ENCODE measurements at places on chromosomes 7 and 10.

DNA sequence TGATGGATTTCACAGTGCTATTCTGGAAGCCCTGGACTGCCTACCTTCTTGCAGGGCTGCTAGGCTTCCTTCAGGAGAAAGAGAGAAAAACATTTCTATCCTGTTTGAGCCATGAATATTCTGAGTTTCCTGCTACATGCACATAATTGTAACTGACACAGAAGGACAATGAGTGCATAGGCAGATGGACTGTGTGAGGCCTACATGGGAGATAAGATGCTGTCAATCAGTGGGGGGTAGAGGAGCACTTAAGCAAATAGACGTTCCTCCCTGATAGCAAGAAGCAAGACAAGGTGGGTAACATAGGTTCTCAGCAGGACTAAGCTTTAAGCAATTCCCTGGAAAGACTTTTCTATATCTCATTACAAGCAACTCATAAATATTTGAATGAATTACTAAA is 11.6 kb downstream of the ALDH18A1 start:
- no peak for DNase-seq

- no peak for DNase-seq
Measured at GRCh38 chr7:91126762-91127161, 137.5 kb upstream of the FZD1 start.

DNA sequence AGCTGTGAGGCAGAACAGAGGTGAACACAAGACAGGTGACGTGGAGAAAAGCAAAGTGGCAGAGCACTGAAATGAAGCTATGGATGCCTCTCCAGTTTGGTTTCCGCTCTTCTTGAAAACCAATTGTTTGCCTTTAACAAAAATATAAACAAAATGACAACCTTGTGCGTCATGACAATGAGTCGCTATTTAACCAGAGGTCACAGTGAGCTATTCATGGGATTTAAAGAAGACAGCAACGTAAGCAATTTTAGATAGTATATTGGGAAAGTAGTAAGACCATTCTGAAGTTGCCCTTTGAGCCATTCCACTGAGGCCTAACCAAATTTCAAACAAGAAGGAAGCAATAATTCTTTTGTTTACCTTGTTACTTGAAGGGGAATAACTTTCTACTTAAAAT is 15.2 kb upstream of the LRRTM3 start:
- no peak for DNase-seq

DNA sequence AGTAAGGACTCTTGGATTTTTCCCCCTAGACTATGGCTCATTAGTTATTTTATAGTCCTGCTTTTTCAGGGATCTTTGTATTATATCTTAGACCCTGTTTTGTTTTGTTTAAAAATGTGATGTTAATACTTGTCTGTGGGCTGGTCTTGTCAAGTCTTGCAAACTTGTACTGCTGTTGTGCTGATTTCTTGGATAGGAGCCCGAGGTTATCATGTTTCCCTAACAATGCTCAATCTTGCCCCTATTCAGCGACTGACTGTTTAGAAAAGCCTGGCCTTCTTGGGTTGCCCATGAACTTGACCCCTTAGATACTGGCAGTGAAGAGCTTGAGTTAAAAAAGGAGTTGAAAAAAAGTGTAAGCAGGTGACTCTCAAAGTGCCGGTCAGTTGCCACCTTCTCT is 115.7 kb downstream of the KIAA1217 start:
- DNase-seq = no peak

GRCh38 chr10:110226926-110227641 is 19.7 kb downstream of the MXI1 start:
- no peak for DNase-seq

- DNase-seq = no peak
Measured at GRCh38 chr7:94336009-94336408, 58.7 kb upstream of the COL1A2 start.

DNA sequence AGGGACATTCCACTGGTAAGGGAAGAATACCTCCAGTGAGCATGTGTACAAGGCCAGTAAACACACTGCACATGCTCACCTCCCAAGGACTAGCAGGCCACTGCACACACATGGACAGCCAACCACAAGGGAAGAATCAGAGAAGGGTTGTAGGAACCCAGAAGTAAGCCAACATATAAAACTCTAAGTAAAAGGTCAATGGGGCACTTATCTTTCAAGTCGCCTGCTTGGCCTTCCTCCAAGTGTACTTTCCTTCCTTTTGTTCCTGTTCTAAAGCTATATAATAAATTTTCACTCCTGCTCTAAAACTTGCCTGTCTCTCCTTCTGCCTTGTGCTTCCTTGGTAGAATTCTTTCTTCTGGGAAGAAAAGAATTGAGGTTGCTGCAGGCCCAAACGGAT is 33.0 kb downstream of the ORC5 start:
- no peak for DNase-seq

- no peak for DNase-seq
Measured at GRCh38 chr10:1401071-1401965, 336.0 kb downstream of the ADARB2 start.

GRCh38 chr7:38369816-38370493 is 96.5 kb upstream of the TARP start:
- DNase-seq = peak; percentile 68

DNA sequence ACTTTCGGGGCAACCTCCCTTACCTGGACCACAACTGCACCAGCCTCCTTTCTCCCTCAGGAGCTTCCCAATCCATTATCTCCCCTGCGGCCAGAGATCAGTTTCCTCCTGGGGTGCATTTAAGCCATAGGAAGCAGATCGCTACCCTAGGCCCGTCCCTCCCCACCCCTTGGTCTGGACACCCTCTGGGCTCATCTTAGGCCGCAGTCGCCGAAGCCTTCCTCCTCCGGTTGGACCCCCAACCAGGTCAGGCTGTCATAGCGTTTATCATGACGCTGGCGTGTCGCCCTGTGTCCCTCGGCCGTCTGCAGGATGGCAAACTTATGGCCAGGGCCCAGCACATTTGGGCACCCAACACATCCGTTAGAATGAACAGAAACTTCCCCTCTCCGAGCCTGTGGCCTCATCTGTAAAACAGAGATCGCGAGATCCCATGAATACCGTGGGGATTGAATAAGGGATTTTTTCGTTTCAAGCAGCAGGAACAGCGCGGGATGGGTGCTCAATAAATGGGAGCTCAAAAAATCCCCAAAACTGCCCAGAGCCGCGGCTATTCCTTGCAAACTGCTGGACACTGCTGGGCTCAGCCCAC is 669 bp upstream of the AP5Z1 start:
- peak; percentile 36 for DNase-seq

DNA sequence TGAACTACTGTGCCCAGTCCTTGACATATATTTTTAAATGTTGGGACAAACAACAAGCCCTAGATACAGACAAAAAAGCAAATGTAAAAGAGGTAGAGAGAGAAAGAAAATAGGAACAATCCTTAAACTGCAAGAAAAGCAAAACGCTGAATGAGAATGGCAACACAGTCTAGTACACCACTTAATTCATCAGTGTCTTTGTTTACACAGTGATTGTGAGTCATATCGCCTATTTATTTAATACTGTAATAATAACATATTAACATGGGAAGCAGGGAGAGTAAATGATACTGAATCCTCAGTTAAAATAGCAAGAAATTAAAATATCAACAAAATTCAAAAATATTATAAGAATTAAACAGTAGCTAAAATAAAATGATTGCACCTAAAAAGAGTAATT is 9.8 kb upstream of the LRRTM3 start:
- DNase-seq = no peak
